NCI-H2029 treated with DMSO at 0.1 percent for 48 hours (cell line): ENCODE measurements at places on chromosomes 3 and 15.

DNA sequence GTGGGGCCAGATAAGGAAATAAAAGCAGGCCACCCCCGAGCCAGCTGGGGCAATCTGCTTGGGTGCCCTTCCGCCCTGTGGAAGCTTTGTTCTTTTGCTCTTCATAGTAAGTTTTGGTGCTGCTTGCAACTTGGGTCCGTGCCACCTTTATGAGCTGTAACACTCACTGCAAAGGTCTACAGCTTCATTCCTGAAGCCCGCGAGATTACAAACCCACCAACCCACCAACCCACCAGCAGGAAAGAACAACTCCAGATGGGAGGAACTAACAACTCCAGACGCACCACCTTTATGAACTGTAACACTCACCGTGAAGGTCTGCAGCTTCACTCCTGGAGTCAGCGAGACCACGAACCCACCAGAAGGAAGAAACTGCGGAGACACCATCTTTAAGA lies 84.2 kb upstream of the ARRDC4 start:
- no peak for DNase-seq

DNA sequence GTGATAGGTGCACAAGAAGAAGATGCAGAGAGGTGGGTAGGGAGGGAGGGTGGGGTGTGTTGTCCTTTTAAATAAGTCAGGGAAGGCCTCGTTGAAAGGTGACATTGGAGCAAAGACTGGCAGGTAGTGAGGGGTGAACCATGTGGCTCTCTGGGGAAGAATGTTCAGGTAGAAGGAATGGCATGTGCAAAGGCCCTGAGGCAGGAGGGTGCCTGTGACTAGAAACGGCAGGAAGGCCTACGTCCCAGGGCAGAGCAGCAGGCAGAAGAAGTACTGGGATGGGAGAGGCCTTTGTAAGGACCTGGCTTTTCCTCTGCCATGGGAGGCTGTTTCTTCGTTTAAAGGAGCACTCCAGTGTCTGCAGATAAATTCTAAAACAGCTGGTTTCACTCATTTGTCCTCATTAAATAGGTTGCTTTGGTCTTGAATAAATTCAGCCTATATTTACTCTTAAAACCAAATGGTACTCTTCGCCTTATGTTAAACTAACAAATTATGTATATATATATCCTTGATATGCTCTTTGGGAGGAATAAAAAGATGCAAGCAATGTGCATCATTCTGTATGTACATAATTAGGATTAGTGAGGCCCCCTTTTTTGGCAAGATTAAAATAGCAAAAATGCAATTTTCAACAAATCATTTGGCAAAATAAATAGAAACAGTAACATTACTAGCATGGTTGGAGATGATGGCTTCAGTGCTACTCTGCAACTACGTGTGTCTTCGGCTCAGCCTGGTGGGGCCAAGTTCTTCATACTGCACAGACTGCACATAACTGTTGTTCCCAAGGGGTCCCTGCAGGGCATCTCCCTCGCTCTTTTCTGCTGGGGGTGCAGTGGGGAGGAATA lies 151.4 kb downstream of the KLF13 start:
- DNase-seq = no peak

DNA sequence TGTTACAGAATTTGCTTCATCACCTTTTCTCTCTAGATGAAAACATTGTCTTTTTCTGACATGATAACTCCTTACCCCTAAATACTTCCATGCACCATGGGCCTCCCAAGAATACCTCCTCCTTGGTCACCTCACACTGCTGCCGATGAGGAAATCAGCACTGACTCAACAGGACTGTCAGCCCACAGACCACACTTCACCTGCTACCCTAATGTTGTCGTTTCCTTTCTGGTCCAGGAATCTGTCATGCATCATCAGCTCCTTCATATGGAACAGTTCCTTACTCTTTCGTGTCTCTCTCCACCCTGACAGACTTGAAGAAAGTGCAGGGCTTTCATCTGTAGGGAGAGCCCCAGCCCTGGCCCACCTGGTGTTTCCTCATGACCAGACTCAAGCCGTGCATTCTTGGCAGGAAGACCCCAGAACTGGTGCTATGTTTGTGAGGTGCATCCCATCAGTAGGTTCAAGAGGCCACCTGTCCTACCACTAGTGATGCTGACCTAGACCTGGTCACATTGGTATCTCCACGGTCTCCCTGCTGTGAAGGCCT lies 41.1 kb upstream of the PLXNA1 start:
- no peak for DNase-seq

DNA sequence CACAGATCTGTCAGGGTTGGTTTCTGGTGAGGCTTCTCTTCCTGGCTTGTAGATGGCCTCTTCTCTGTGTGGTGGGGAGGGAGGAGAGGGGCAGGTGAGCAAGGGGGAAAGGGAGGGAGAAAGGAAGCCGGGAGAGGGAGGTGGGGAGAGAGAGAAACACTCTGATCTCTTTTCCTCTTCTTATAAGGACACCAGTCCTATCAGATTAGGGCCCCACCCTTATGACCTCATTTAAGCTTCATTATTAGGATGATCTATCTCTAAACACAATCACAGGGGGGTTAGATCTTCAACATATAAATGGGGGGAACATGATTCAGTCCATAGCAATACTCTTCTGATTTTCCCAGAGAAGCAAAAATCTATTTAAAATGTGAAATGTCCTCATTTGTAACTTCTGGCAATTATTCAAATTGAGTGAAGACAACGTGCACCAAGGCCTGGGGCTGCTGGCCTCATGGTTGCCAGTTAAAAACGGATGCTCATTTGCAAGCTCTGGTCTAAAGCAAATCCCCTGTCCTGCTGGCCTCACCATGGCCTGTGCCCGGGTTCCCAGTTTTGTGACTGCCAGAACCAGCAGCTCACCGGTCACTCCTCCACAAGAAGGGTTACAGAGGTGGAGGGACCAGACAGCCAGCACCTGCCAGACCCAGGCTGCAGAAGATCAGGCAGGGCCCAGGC lies 8.3 kb downstream of the POMGNT2 start:
- no peak for DNase-seq

DNA sequence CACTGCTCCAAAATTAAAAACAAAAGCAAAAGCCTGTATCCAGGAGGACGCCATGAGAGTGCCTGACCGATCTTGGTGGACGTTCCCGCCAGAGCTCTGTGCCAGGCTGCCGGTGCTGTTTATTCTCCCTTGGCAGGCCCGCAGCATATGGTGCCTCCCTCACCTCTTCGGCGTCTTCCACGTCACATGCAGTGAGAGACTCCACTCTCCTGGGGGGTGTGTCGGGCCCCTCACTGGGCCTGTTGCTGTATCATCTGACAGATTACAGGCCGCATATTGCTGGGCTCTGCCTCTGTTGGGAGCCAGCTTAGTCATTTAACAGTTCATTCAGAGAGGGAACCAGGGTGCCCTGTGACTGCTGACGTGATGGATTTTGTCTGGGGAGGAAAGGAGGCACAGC lies 86.4 kb upstream of the ARRDC4 start:
- no peak for DNase-seq

DNA sequence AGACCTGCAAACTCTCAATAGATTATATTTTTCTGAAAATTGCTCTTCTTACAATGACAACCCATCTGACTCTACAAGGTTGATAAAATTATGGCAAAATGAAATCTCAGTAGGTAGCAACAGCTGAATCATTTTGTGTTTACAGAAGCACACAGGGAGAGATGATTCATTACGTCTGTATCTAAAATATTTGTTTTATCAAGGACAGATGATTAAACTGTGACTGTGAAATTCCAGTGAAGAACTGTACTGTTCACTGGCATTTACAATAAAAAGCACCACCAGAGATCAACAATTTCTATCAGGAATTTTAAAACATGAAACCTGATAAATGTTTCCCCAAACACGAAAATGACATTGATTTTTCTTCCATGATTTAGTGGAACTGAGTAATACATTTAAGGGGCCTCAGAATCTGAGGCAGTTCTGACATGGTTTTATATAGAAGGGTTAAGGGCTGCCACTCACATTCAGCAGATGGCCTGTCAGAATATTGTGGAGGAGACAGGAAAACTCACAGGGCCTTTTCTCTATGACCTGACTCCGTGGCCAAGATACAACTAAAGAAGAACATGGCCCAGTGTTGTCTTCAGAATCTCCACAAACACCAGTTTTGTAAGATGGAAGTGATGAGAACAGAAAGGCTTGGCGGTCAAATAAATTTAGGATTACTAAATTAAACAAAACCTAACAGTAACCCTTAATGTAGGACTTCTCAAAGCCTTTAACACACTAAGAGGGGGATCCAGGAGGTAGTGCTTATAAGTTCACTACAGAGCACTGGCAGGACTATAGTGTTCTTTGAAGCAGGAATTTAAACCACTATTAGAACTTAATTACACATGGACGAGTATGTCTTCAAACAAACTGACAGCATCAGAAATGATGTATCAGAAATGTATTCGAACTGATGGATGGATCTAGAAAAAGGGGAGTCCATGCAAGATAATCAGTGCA lies 25.9 kb downstream of the RAD18 start:
- DNase-seq = no peak

- DNase-seq = no peak
Measured at GRCh38 chr3:32857921-32858320, 40.1 kb downstream of the TRIM71 start.

- no peak for DNase-seq
Measured at GRCh38 chr3:154764856-154765640, 315.1 kb upstream of the MME start.
